ENCODE measurements at places on chromosomes 6 and 20.

GRCh38 chr6:69866770-69867638, 648 bp downstream of the COL19A1 start:
- DNase-seq: peak; percentile 36

DNA sequence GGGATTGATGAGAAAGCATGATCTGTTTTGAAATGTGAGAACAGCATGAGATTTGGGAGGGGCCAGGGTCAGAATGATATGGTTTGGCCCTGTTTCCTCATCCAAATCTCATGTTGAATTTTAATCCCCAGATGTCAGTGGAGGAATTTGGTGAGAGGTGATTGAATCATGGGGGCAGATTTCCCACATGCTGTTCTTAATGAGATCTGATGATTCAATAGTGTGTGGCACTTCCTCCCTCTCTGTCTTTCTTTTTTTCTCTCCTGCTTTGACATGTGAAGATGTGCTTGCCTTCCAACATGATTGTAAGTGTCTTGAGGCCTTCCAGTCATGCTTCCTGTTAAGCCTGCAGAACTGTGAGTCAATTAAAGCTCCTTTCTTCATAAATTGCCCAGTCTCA, 1060.3 kb upstream of the CITED2 start:
- DNase-seq: no peak

GRCh38 chr6:43954311-43955131, 172.7 kb downstream of the MRPL14 start:
- no peak for DNase-seq

GRCh38 chr6:152087096-152087495, 279.6 kb downstream of the ESR1 start:
- DNase-seq: no peak

- no peak for DNase-seq
These were observed 175.4 kb downstream of the UTRN start for GRCh38 chr6:144460327-144461095.

GRCh38 chr20:61832181-61832580, 233.5 kb downstream of the TAF4 start:
- no peak for DNase-seq

DNA sequence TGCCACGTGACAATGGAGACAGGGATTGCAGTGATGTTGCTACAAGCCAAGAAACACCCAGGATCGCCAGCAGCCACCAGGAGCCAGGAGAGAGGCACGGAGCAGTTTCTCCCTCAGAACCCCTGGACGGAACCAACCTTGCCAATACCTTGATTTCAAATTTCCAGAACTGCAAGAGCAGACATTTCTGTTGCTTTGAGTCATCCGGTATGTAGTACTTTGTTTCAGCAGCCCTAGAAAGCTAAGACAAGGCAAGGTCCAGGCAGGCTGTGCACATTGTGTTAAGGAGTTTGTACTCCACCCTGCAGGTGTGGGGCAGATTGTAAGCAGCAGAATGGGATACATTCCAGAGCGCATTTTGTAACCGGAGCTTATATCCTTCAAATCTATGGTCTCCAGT, 48.3 kb downstream of the TRERF1 start:
- DNase-seq: no peak

- DNase-seq: no peak
These were observed 92.5 kb downstream of the PREP start for GRCh38 chr6:105310371-105310770.

GRCh38 chr20:33733654-33734576, 2.1 kb downstream of the ZNF341 start:
- DNase-seq: no peak

DNA sequence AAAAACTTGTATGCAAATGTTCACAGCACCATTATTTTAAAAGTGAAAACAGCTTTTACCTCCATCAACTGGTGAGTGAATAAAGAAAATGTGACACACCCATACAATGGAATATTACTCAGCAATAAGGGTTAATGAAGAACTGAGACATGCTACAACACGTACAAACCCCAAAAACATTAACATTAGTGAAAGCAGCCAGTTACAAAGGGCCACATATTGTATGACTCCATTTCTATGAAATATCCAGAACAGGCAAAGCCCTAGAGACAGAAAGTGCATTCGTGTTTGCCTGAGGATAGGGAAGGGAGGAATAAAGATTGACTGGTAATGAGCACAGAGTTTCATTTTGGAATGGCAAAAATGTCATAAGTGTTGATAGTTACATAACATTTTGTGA, 21.5 kb downstream of the EPM2A start:
- no peak for DNase-seq

DNA sequence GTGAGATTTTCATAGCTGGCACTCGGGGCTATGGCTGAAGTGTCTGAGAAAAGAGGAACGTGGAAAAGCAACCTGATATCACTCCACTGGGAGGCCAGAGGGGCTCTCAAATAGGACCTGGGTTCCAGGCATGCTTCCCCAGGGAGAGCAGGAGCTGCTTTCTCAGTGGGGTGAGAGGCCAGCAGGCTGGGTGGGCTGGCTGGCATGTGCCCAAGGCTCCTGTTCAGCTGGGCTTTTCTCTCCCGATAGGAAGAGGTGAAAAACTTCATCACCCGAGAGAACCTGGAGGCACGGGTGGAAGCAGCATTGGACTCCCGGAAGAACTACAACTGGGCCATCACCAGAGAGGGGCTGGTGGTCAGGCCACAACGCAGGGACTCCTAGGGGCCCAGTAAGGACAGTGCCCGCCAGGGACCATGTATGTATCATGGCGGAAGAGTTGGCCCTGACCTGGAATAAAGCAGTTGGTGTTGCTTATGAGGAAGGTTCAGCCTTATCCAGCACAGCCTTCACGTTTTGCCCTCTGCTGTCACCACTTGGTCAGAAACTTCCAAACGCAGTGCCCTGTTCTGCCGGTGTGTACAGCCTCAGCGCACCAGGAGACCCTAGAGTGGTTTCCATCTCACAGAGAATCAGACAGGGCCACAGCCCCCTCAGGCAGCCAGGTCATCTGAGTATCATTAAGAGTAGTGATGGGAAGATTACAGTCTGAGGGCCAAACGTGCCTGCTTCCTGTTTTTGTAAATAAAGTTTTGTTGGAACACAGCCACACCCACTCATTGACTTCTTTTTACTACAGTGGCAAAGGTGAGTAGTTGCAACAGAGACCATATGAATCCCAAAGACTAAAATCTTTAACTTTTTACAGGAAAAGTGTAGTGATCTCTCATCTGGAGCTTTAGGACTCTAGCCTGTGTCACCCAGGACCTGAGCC, 1.9 kb downstream of the MRPS26 start:
- DNase-seq: no peak

- no peak for DNase-seq
These were observed 272.2 kb upstream of the FOXQ1 start for GRCh38 chr6:1039746-1040145.

GRCh38 chr6:107444277-107444676, 15.1 kb downstream of the PDSS2 start:
- DNase-seq: no peak

GRCh38 chr20:63043348-63044203, 36.8 kb upstream of the BHLHE23 start:
- DNase-seq: no peak

GRCh38 chr20:3621111-3621510, 42.1 kb downstream of the GFRA4 start:
- no peak for DNase-seq

- no peak for DNase-seq
These were observed 1.1 kb downstream of the FBXO30 start for GRCh38 chr6:145813285-145814034.

GRCh38 chr20:56733967-56734366, 104.9 kb downstream of the TFAP2C start:
- DNase-seq: no peak

- no peak for DNase-seq
These were observed 72.6 kb upstream of the PLEKHG1 start for GRCh38 chr6:150527100-150527499.

- DNase-seq: no peak
These were observed 782 bp upstream of the FOXA2 start for GRCh38 chr20:22584922-22585785.

GRCh38 chr20:8788275-8788674, 280.6 kb upstream of the PLCB4 start:
- DNase-seq: no peak

GRCh38 chr6:169112483-169113320, 140.9 kb downstream of the THBS2 start:
- DNase-seq: no peak

DNA sequence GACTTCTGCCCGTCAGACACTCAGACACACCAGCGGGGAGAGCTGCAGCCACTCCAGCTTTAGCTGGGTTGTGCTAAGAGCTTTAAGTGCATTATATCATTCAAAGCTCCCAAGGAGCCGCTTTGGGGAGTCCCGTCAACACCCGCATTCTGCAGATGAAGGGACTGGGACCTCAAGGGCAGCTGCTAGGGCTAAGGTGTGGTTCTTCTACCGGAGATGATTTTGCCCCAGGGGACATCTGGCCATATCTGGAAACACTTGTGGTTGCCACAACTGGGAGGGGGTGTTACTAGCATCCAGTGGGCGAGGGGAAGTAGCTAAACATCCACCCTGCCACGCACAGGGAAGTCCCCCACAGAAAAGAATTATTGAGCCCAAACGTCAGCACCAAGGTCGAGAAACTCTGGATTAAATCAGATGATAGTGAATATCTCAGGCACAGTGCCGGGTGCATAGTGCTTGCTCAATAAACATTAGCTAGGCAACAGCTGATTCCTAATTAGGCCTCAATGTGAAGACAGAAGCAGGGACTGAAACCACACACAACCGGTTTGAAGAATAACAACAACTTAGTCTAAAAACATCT, 29.6 kb downstream of the PMEPA1 start:
- no peak for DNase-seq

- no peak for DNase-seq
These were observed 285.8 kb upstream of the TBX18 start for GRCh38 chr6:85050149-85050548.

All from stimulated activated CD4-positive, alpha-beta T cell treated with anti-CD3 and anti-CD28 coated beads, Interleukin-4, amount 100 ng/mL, for 48 hours (primary cell).